ENCODE measurements at places on chromosomes 16 and 17.

GRCh38 chr16:928526-928925 lies 42.3 kb downstream of the LMF1 start:
- no peak for DNase-seq

- no peak for DNase-seq
Observed at GRCh38 chr17:13593021-13593751, 8.5 kb downstream of the HS3ST3A1 start.

GRCh38 chr17:28475151-28475900 lies 1.9 kb downstream of the SLC13A2 start:
- DNase-seq = no peak

GRCh38 chr16:8237452-8237851 lies 352.9 kb downstream of the TMEM114 start:
- DNase-seq = no peak

DNA sequence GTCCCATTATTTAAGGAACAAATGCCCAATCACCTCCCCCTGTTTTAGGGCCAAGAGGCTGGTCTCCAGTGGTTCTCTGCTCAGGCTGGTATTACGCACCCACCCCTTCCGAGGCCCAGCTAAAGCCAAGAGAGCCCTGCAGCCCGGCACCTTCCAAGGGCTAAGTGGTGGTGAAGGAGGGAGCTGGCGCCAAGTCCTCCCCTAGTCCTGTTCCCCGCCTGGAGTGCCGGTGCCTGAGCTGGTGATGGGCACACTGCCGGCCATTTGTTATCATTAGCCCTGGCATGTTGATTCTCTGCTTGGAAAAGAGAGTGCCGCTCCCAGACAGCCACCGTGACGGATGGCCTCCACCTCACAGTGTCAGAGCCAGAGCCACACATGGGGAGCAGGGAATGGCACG lies 31.9 kb downstream of the GRIN2C start:
- no peak for DNase-seq
